Fibroblast of villous mesenchyme (primary cell): ENCODE measurements at places on chromosomes 1 and 21. TPM values are rescaled to one million over a fixed set of nuclear protein-coding genes. Genes with fewer than 3 reads are reported as not detected.

Gene RPS6KC1
- 37.7 and 41.5 TPM in 2 replicates for total RNA-seq

Gene PLPPR4
- total RNA-seq = 2.2 and 4.8 TPM in 2 replicates

Gene CTTNBP2NL
- total RNA-seq = 20.9 and 30.2 TPM in 2 replicates

Gene SH3BGR
- total RNA-seq = 2.2 and 2.6 TPM in 2 replicates

Gene AIRE
- under 0.01 TPM in 1 of 2 replicates, not detected in the other for total RNA-seq

Gene MORN1
- 6.1 and 9.5 TPM in 2 replicates for total RNA-seq

Gene GJA8
- total RNA-seq = not detected in 2 replicates

Gene PRAMEF13
- total RNA-seq = not detected in 2 replicates

Gene LENEP
- total RNA-seq = 0.32 and 0.43 TPM in 2 replicates

Gene CCDC185
- not detected in 2 replicates for total RNA-seq

Gene UBE2U
- not detected in 2 replicates for total RNA-seq

Gene BCL2L15
- total RNA-seq = under 0.01 and 0.32 TPM in 2 replicates

Gene SPRR2A
- total RNA-seq = not detected in 2 replicates

Gene GPR89B
- 12.6 and 19.0 TPM in 2 replicates for total RNA-seq

Gene PCBP3
- 1.3 and 2.9 TPM in 2 replicates for total RNA-seq
